ENCODE measurements at places on chromosomes 7 and 10.

- H3K27me3 ChIP-seq = no peaks in the 10 kb centered on the region
- H3K36me3 ChIP-seq = no peaks in the 10 kb centered on the region
- H3K4me1 ChIP-seq = no peaks in the 10 kb centered on the region
Observed at GRCh38 chr7:18166002-18166401, 138.4 kb upstream of the PRPS1L1 start.

GRCh38 chr7:144519925-144520324 is 116.4 kb upstream of the NOBOX start:
- no peak for DNase-seq
- H3K36me3 ChIP-seq = no peaks in the 10 kb centered on the region
- peaks cover 10% of the 10 kb centered on the region for H3K4me1 ChIP-seq
- no peaks in the 10 kb centered on the region for H3K27me3 ChIP-seq

- no peaks in the 10 kb centered on the region for H3K4me1 ChIP-seq
- DNase-seq = no peak
- H3K27ac ChIP-seq = no peak overlapping the region
- no peaks in the 10 kb centered on the region for H3K27me3 ChIP-seq
Observed at GRCh38 chr7:93196336-93196735, 29.9 kb downstream of the HEPACAM2 start.

DNA sequence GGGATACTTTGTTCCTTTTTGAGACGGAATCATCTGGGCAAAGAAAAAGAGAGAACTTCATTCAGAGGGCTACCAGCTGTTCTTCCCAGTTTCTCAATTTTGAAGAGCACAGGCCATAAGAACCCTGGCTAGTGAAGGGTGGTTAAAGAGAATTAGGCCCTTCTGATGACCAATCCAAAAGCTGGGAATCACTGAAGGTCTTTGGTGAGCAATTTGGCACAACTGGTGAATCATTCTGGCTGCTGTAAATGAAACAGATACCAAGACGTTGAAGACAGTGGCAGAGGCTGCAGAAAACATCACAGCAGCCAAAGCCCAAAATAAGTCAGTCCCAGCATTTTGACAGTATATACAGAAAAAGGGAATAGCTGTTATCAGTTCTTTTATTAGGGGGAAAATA is 5.1 kb downstream of the RAPGEF5 start:
- H3K27ac ChIP-seq = no peak overlapping the region
- no peak overlapping the region for H3K4me3 ChIP-seq
- no peaks in the 10 kb centered on the region for H3K36me3 ChIP-seq
- no peaks in the 10 kb centered on the region for H3K27me3 ChIP-seq
- peaks cover 6% of the 10 kb centered on the region for H3K4me1 ChIP-seq

DNA sequence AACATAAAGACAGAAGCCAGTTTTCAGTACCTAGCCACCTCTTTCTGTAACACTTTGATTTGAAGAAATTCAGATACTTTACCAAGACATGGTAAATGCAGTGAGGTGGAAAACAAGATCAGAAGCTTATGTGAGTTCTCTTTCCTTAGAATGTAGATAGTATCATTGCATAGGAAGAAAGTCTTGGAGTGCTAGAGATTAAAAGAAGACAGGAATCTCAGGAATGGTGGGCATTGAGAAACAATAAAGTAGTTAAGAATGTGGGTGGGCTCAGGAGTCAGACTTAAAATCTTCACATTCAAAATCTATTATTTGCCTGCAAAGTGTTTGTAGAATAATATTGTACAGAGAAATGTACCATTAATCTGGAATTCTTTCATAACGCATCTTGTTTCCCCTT is 58.9 kb downstream of the POLL start:
- no peak overlapping the region for H3K4me3 ChIP-seq
- no peak overlapping the region for H3K27ac ChIP-seq
- H3K4me1 ChIP-seq = no peaks in the 10 kb centered on the region
- H3K27me3 ChIP-seq = no peaks in the 10 kb centered on the region

GRCh38 chr7:76358481-76359110 is at the start of gene YWHAG:
TSS of gene YWHAG (minus strand) at chr7:76358991. CDS start at chr7:76358808, 183 bp downstream.
- H3K4me3 ChIP-seq = peak within 1 kb of the TSS; percentile 87
- peaks cover 17% of the 10 kb centered on the region for H3K4me1 ChIP-seq
- peak within 1 kb of the TSS; percentile 92 for H3K27ac ChIP-seq
- peak; percentile 94 for DNase-seq
- no peaks in the 10 kb centered on the region for H3K36me3 ChIP-seq

DNA sequence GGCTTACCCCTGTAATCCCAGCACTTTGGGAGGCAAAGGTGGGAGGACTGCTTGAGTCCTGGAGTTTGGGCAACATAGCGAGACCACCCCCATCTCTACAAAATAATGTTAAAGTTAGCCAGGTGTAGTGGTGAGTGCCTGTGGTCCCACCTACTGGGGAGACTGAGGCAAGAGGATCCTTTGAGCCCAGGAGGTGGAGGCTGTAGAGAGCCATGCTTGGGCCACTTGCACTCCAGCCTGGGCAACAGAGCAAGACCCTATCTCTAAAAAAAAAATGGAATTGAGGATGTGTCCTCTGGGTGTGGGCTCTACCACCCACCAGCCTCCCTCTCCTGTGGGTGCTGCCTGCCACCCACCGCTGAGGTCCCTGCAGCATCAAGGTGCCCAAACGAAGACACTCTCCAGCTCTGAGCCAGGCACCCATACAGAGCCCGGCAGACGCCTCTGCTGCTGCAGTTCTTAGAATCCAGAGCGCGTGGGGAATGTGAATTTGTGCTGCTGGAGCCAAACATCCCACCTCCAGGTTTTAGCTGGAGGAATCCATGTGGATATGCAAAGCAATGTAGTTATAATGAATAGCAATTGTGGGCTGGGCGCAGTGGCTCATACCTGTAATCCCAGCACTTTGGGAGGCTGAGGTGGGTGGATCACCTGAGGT is 176.0 kb upstream of the TNRC18 start:
- H3K4me3 ChIP-seq = no peak overlapping the region
- H3K27ac ChIP-seq = no peak overlapping the region
- DNase-seq = no peak
- peaks cover 20% of the 10 kb centered on the region for H3K4me1 ChIP-seq
- no peaks in the 10 kb centered on the region for H3K36me3 ChIP-seq

DNA sequence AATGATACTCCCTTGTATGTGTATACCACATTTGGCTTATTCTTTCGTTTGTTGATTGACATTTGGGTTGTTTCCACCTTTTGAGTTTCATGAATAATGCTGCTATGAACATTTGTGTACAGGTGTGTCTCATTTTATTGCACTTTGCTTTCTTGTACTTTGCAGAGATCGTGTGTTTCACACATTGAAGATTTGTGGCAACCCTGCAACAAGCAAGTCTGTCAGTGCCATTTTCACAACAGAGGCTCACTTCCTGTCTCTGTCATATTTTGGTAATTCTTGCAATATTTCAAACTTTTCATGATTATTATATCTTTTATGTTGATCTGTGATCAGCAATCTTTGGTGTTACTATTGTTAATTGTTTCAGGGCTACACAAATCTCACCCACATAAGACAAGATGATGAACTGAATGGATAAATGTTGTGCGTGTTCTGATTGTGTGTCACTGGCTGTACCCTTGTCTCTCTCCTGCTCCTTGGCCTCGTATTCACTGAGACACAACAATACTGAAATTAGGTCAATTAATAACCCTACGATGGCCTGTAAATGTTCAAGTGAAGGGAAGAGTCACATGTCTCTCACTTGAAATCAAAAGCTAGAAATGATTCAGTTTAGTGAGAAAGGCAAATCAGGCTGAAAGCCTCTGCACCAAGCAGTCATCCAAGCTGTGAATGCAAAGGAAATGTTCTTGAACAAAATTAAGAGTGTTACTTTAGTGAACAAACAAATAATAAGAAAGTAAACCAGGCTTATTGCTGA is 133.6 kb upstream of the JCAD start:
- no peak overlapping the region for H3K4me3 ChIP-seq
- H3K27ac ChIP-seq = no peak overlapping the region
- no peak for DNase-seq
- peaks cover 5% of the 10 kb centered on the region for H3K4me1 ChIP-seq

DNA sequence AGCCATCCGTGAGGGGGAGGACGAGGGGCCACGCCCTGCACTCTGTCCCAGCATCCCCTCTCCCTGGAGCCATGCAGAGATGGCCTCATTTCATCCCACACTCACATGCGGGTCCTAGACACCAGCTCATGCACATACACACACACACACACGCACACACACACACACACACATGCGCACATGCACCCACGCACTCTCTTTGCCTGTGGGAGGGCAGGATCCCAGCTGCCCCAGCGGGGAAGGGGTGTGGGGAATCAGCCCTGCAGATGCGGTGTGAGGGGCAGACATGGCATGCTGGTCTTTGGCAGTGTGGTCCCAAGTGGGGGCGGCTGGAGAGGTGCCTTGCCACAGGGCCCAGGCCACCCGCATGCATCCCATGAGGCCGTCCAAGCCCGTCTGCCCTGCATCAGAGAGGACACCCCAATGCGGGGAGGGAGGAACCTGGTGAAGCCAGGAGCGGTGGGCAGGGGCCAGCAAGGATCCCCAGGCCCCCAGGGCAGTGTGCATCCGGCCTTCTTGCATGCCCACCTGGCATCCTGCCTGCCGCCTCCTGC is 68.1 kb downstream of the LHPP start:
- H3K27ac ChIP-seq = no peak overlapping the region
- H3K36me3 ChIP-seq = no peaks in the 10 kb centered on the region
- no peak overlapping the region for H3K4me3 ChIP-seq
- H3K4me1 ChIP-seq = no peaks in the 10 kb centered on the region

DNA sequence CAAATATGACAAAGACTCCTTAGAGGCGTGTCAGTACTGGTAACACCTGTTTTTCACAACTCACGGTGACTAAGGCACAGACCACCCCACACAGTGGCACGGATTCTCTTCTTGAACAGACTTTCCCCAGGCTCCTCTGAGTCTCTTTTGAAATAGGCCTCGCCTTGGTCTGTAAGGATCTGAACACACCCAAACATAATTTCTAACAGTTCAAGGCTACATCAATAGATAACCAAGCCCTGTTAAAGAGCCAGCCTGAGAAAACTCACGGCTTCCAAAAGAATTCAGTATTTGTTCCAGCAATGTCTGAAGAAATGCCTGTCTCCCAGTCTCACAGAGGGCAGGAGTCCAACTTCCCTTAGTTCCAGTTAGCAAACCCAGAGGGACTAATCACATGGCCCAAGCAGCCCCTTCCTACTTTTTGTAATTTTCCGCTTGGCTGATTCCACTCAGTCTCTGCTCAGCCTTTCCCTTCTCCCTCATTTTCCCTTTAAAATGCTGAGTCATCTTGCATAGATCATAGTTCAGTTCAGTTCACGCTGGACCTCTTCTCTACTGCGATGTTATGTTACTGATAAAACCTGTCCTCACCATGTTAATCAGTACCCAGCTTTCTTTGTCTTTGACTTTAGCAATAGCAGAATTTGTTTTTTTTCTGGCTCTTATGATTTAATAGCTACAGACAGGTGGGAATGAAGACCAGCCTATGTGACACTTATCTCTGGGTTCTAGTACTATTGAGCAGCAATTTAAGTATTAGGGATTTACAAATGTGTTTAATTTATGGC is 22.6 kb upstream of the AKR1C3 start:
- no peak overlapping the region for H3K4me3 ChIP-seq
- no peaks in the 10 kb centered on the region for H3K27me3 ChIP-seq
- H3K27ac ChIP-seq = peak overlapping the region; percentile 81

GRCh38 chr7:10221084-10221483 is 752.6 kb upstream of the PHF14 start:
- no peaks in the 10 kb centered on the region for H3K27me3 ChIP-seq
- no peak for DNase-seq
- no peak overlapping the region for H3K27ac ChIP-seq
- no peak overlapping the region for H3K4me3 ChIP-seq
- no peaks in the 10 kb centered on the region for H3K4me1 ChIP-seq

DNA sequence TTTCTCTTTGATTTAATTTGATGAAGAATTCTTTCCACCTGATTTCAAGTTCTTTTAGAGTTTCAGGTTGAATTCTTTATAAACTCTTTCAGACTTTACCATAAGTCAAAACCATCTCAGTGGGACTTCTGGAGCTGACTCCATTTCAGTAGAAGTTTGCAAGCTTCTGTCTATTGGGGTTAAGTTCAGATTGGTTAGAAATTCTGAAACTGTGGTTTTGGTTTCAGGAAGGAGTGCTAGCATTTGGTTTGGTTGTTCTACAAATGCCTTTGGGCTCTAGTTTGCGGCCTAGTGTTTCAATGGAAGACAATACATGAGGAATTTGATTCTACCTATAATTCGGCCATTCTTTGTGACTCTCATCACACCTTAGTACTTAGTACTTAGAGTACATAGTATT is 176.8 kb upstream of the RHOBTB1 start:
- no peak overlapping the region for H3K27ac ChIP-seq
- H3K4me3 ChIP-seq = no peak overlapping the region
- no peaks in the 10 kb centered on the region for H3K27me3 ChIP-seq
- no peaks in the 10 kb centered on the region for H3K4me1 ChIP-seq
- no peaks in the 10 kb centered on the region for H3K36me3 ChIP-seq

- no peaks in the 10 kb centered on the region for H3K4me1 ChIP-seq
- peaks cover 24% of the 10 kb centered on the region for H3K36me3 ChIP-seq
- no peak overlapping the region for H3K27ac ChIP-seq
- DNase-seq = no peak
- H3K4me3 ChIP-seq = no peak overlapping the region
- no peaks in the 10 kb centered on the region for H3K27me3 ChIP-seq
Observed at GRCh38 chr10:118012952-118013525, 33.7 kb downstream of the RAB11FIP2 start.

DNA sequence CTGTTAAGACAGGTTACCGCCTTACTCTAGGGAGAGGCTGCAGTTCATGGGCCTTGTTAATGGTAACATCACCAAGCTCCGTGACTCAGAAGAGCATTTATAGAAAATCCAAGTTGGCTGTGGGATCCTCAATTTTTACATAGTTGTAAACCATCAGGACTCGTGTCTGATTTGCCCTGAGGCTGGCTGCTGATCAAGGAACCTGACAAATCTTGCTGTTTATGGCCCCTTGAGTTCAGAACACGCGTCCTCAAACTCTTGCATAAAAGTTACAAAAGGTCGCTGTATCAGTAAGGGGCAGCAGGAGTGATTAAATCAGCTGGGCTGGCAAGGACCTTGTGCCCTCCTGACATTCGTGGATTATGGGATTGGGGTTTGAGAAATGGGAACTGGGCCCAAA is 4.6 kb downstream of the SLC13A4 start:
- no peak overlapping the region for H3K27ac ChIP-seq
- no peaks in the 10 kb centered on the region for H3K4me1 ChIP-seq
- no peak overlapping the region for H3K4me3 ChIP-seq
- no peak for DNase-seq

DNA sequence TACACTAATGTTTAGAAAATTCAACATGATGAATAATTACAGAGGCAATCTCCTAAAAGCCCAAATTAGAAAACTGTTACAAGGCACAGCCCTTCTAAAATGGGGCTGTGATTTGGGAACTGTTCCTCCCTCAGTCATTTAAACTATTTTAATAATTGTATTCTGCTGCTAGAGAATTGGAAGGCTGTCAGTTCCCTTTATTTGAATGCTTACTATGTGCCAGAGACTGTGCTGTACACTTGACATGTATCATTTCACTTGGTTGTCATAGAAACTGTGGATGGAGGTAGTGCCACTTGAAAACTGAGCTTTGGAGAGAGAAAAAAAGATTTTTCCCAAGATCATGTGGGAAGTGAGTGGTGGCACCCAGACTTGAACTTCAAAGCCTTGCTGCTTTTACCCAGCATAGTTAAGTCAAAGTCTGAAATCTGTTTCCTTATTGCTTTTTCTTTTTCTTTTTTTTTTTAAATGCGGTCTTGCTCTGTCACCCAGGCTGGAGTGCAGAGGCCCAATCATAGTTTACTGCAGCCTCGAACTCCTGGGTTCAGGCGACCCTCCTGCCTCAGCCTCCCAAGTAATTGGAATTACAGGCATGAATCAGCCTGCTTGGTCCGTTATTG is 23.6 kb downstream of the UBE2D1 start:
- H3K27ac ChIP-seq = no peak overlapping the region
- no peak for DNase-seq
- H3K4me1 ChIP-seq = no peaks in the 10 kb centered on the region
- H3K4me3 ChIP-seq = no peak overlapping the region
- H3K36me3 ChIP-seq = no peaks in the 10 kb centered on the region
